ENCODE measurements at places on chromosomes 5 and 9.

DNA sequence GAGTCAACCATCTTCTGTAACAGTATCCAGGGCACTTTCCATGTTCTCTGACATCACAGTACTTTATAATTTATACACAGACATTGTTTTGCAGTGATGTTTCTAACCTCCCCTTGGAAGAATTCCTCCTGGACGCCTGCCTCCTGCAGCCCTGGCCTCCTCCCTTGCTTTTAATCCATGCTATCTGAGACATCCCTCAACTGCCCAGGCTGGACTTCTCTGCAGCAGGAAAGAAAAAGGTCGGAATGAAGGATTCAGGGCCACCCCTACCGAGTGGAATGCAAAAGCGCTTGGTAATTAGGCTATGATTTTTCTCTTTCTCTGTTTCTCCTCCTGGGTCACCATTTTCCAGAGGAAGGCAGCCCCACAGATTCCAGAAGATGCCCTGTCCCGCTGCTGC is 47.0 kb upstream of the SHC3 start:
- no peak for DNase-seq

- DNase-seq = no peak
Observed at GRCh38 chr5:172637740-172638139, 3.3 kb upstream of the NEURL1B start.

- no peak for DNase-seq
Observed at GRCh38 chr9:35177520-35177919, 15.7 kb downstream of the UNC13B start.

DNA sequence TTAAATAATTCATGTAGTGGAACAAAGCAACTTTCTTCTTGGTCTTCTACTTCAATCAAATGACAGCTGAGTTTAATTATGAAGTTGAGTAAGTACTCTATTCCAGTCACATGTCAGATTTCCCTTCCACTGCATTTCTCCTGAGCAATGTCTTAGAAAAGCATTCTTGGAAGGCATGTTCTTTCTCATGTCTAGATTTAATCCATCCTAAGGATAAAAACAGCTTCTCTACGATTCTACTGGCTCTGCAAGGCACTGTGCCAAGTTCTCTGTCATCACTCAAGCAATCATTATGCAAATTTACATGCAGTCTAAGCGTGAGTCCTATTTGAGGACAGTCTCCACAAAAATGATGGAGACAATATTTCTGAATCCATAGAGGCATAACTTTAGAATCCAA is 142.4 kb downstream of the YIPF5 start:
- no peak for DNase-seq

DNA sequence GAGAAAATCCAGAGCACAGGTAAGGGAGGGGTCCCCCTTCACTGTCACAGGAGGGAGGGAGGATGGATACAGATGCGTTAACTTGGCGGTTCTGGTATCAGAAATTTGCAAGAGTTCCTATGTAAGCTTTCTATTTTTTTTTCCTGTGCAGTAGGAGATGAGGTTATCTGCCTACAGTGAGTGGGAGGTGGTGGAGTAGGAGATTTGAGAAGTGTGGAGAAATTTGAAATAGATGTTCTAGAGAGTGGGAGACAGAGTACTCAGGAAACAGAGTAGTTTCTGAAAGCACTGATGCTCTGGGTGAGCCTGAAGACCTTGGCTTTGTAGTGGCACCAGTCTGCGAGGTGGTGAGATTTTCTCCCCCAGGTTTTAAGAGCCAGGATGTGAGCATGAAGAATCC is 271.4 kb downstream of the MSX2 start:
- no peak for DNase-seq

GRCh38 chr5:83374547-83374946 is 97.0 kb upstream of the VCAN start:
- no peak for DNase-seq

GRCh38 chr9:5978523-5978922 is 36.9 kb downstream of the RANBP6 start:
- no peak for DNase-seq

- no peak for DNase-seq
Observed at GRCh38 chr5:3220638-3221288, 374.9 kb upstream of the IRX1 start.

GRCh38 chr5:126680191-126680817 is 79.6 kb downstream of the PHAX start:
- DNase-seq = no peak

GRCh38 chr9:40911647-40912046 is 216.8 kb downstream of the FOXD4L6 start:
- DNase-seq = no peak

GRCh38 chr5:141695627-141696215 is 13.7 kb upstream of the ARAP3 start:
- DNase-seq = no peak

DNA sequence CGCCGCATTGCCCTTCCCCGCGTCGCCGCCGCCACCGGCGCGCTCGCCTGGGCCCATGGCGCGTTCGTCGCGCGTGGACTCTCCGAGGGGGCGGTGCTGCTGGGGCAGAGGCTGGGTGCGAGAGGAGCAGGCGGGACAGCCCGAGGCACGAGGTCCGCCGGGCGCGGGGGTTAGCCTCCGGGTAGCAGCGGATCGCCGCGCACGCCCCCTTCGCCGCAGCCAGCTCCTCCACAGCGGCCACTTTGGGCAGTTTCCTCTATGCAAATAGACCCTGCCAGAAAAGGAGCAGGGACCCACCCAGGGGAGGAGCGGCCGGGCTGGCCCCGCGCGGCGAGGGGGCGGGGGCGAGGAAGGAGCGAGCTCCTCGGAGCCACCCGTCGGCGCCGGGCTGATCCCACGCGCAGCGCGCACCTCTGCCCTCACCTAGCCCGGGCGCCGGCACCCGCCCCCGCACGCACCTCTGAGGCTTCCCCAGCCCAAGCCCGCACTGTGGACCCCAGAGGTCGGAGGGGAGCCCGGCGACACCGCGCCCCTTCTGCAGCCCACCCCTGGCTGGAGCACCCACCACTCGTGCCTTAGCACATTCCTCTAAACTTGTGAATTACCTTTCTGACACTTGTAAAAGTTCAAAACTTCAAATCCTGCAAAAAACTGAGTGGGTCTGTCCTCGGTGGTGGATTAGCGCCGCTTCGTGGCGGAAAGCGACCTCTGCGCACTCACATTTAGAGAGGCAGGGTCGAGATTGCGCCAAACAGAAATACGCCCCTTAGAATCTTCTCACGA is at the start of gene COL23A1:
Gene COL23A1, minus strand, starts transcription at position 253 of the 783 bp plus-strand sequence.
- peak; percentile 20 for DNase-seq

DNA sequence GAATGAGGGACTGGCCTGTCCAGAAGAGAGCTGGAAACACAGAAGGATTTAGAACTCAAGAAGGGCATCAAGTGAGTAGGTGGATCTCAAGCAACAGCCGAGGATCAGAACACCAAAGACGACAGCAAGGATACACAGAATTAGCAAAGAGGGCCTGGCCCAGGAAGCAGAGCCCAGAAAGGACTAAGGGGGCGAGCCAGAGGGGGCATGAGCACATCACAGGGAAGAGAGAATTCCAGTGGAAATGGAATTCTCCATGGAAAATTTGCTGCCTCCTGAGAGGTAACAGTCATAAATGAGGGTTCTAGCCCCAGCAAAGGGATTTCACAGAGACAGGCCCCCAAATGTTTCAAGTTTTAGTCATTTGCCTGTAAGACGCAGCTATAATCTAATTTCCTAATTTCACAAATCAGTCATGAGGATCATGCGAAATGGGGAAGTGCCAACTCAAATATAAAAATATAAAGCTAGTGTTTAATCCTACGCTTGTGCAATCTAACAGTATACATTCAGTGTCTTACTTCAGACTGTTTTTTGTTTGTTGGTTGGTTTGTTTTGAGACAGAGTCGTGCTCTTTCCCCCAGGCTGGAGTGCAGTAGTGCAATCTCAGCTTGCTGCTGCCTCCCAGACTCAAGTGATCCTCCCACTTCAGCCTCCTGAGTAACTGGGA is 46.7 kb downstream of the FNBP1 start:
- no peak for DNase-seq

DNA sequence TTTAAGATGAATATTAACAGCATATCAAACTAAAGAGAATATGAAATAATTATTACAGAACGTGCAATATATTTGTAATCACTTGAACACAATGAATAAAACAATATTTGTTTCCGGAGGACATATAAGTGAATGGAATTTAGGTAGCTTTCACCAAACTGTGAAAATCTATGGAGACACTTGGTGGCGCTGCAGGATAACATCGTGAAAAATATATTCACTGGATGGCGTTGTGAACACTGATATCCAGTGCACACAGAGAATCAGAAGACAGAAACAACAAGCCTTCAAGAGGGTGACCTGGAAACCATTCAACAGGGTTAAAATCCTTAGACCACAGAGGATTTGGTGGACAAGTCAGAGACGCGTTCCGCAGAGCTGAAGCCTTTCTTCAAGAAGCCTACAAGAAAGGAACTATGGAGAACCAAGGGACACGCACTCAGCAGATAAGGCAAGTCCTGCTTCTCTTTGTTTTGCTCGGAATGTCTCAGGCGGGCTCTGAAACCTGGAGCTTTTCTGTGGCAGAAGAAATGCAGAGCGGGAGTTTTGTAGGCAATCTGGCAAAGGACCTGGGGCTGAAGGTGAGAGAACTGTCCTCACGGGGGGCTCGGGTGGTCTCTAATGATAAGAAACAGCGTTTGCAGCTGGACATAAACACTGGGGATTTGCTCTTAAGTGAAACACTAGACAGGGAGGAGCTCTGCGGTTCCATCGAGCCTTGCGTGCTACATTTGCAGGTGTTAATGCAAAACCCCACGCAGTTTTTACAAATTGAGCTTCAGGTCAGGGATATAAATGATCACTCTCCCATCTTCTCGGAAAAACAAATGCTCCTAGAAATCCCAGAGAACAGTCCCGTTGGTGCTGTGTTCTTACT is at the start of gene PCDHB11:
Gene PCDHB11, plus strand, starts transcription at position 269 of the 877 bp plus-strand sequence. Its CDS starts 148 bp downstream, at position 417.
- no peak for DNase-seq

GRCh38 chr9:133839822-133840329 is 101.7 kb upstream of the SARDH start:
- DNase-seq = no peak

GRCh38 chr5:44665101-44665701 is 143.5 kb upstream of the MRPS30 start:
- DNase-seq = no peak

DNA sequence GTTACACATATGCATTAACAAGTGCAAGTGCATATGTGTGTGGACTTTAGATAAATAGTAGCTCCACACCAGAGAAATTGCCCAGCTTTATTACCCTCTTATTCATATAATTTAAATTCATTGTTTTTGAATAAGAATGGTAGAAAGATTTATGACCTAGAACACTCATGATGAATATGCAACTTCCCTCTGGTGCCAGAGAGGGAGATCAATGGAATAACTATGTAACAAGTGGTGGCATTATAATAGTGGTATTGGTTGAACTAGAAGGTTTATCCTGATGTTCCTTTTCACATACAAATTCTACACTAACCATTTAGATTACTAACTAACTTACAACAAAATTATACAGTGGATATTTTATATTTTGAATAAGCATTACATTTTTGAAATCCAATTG is 607.4 kb downstream of the CDH12 start:
- no peak for DNase-seq

- no peak for DNase-seq
Observed at GRCh38 chr9:71796100-71796767, 27.9 kb upstream of the CEMIP2 start.

DNA sequence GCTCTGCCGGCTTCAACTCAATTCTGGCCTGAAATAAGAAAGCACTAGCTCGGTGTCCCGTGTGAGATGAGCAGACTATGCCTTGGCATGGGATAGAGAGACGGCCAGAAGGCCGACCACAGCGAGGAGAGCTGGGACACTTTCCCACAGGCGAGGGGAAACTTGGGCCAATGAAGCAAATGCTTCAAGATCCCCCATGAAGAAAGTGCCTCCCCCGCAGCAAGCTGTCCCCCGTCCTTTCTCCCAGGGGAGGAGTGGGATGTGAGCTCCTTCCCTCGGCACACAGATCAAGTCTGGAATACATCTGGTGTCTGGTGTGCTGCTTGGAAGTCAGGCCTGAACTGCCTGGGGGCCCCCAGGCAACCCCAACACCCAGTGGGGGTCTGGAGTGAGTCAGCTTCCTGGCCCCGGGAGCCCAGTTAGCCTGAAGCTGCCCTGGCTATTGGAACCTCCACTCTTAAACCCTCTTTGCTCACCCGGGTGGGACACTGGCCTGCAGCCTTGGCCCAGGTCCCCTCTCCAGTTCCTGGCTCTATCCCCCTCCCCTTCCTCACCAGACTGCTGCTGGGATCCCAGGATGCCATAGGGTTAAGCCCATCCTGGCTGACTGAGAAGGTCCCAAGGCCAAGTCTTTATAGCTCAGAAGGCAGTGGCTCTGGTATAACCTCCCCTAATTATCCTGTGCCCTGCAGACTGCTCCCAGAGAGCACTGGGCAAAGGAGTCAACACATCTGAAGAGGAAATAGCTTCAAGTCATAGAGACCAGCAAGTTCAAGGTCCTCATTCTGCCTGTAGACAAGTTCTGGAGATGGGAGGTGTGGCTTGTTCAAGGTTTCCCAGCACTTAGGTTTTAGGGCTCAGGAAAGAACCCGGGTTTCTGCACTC is 205.3 kb downstream of the TTLL11 start:
- no peak for DNase-seq

DNA sequence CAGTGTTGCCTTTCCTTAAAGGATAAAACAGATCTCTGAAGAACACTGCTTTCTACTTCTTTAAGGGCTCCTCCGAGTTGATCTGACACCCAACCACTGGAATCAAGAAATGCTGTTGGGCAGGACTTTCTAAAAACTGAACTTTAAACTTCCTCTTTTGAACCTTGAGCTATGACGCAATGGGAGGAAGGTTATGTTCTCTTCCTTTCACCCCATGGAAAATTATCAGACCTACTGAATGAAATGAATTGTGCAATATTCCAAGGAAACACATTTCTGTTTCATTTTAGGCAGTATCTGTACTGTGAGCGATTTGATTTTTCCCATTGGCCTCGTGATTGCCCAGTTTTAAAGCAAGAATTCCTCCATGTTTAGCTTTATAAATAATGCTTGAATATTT is 206.0 kb upstream of the PRR16 start:
- no peak for DNase-seq

GRCh38 chr9:8558176-8558575 is 758.6 kb upstream of the DMAC1 start:
- DNase-seq = no peak

DNA sequence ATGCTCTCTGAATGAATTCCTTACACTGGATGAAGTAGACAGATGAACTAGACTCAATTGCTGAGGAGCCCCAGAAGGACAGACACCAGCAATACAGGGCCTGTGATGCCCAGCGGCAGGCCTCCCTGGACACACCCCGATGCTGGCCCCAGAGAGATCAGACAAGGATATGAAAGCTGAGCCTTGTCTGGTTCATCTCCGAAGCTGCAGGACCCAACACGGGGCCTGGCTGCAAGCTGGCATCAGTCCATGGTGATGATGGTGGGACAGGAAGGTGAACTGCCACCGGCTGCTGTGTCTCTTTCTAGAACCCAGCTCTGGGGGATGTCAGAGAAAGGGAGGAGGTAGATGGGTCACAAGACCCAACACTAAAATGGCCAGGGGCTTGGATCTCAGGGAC is 104.0 kb upstream of the LMX1B start:
- DNase-seq = no peak

- DNase-seq = no peak
Observed at GRCh38 chr5:14357441-14357840, 214.3 kb downstream of the TRIO start.

DNA sequence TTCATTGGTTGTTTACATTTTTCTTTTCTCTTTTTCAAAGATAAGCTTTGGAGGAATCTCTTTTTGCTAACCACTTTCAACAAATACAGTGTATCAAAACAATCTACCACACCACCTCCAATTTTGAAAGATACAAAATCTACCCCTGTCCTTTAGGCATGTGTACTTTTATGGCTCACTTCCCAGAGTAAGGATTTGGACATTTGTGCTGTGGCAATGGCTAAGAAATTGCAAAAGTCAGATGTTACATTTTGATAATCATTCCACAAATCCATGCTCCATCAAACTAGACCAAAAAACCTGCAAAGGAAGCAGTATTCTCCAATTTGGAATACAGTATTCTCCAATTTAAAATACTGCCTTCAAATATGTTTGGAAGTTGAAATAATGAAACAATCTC is 204.9 kb downstream of the MCTP1 start:
- no peak for DNase-seq
